ENCODE measurements at places on chromosomes 7 and 10. TPM values are rescaled to one million over a fixed set of nuclear protein-coding genes. Genes with fewer than 3 reads are reported as not detected.

The CCDC146 gene
- 20.9 TPM for polyA plus RNA-seq

The ELN gene
- 61.7 TPM for polyA plus RNA-seq

GRCh38 chr10:104349623-104350126, 4.0 kb upstream of the CFAP58 start:
- DNase-seq, result no peak

DNA sequence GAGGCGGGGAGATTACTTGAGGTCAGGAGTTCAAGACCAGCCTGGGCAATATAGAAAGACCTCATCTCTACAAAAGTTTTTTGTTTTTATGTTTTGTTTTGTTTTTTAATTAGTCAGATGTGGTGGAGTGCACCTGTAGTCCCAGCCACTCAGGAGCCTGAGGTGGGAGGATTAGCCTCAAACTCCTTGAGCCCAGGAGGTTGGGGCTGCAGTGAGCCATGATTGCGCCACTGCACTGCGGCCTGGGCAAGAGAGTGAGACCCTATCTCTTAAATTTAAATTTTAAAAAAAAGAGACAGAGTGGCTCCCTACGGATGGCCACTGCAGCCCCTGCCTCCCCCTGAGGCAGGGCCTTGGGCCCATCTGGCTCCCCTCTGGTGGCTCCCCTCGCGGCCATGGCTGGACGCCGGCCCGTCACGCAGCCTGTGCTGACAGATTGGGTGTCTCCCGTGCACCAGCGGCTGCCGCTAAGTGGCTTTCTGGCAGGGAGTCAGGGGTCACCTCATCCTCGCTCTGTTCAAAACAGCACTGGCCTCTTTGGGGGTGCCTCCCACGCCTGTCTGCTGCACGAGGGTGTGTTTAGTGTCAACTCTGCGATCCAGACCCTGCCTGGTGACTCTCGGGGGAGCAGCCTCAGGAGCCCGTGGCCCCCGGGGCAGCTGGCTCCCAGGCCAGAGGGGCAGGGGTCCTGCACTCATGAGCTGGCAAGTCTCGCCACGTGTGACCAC, 44.4 kb upstream of the ELN start:
- DNase-seq, result no peak

- DNase-seq, result no peak
Measured at GRCh38 chr10:6497620-6498019, 82.5 kb downstream of the PRKCQ start.

DNA sequence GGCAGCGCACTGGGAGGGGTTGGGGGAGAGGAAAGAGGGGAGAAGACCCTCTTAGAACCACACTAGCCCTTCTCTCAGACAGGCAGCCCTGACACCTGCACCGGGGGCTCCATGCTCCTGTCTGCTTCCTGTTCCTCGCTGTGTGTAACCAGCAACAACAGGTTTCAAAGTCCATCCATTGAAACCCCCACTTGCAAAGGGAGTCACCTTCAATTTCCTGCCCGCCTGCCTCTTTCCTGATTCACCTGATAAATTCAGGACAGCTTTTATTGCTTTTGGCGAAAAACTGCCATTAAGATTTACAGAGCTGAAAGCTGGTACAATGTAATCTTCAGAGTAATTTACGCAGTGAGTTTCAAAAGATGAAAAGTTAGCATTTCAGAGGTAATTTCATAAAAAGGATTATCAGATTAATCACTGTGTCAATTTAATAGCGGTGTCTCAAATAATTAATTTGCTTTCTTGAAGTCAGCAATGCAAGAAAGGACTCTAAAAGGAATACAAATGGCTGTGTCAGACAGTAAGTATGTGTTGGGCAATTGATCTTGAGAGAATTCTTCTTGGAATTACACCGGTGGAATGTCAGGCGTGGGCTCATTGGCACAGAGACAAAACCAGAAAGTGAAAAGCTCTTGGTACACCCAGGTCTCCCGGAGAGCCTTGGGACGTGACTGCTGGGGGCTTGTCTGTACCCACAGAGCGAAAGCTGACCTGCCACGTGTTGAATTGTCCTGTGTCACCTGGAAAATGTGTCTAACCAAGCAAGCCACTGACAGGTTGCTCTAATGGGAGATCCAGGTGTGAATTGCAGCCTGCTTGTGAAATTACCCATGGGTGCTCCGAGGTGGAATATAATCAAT, 60.7 kb downstream of the TMEM209 start:
- DNase-seq, result no peak
